Stimulated activated CD8-positive, alpha-beta memory T cell treated with anti-CD3 and anti-CD28 coated beads, Interleukin-4, amount 100 ng/mL, for 1 hour (primary cell): ENCODE measurements at places on chromosomes 13 and 19.

- no peak for DNase-seq
Observed at GRCh38 chr19:49470615-49470978, 3.4 kb upstream of the FLT3LG start.

- peak; percentile 62 for DNase-seq
Observed at GRCh38 chr13:27425918-27426630, 1.7 kb downstream of the GTF3A start.

- DNase-seq, result no peak
Observed at GRCh38 chr13:46195016-46195415, 13.0 kb upstream of the LCP1 start.

GRCh38 chr13:94950303-94950702 lies 238.0 kb upstream of the SOX21 start:
- DNase-seq, result no peak

GRCh38 chr13:110319774-110320509 lies 12.9 kb downstream of the COL4A2 start:
- no peak for DNase-seq

DNA sequence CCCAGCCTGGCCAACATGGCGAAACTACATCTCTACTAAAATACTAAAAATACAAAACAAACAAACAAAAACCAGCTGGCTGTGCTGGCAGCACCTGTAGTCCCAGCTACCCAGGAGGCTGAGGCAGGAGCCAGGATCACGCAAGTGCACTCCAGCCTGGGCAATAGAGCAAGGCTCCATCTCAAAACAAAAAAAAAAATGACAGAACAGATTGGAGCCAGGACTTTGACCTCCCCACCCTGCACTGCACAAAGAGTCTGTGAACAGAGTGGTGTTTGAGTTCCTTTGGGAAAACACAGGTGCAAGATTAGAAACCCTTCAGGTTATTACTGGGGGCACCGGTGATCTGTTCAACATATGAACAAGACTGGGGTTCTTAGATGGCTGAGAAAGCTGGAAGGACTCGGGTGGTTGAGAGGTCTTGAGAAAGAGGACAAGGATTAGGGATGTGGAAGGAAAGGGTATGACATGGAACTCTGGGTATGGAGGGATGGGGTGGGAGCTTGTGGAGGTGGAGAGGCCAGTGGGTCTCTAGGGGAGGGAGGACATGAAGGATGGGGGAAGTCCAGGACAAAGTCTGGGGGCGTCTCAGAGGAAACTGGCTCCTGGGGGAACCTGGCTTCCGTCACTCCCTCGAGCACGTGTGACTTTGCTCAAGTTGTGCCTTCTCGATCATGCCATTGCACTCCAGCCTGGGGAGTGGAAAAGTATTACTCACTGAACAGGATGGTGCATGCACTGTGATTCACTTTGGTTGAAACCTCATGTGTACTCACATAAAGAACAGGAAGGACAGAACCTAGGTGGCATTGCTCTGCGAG lies 25.9 kb downstream of the RCN3 start:
- DNase-seq, result no peak

DNA sequence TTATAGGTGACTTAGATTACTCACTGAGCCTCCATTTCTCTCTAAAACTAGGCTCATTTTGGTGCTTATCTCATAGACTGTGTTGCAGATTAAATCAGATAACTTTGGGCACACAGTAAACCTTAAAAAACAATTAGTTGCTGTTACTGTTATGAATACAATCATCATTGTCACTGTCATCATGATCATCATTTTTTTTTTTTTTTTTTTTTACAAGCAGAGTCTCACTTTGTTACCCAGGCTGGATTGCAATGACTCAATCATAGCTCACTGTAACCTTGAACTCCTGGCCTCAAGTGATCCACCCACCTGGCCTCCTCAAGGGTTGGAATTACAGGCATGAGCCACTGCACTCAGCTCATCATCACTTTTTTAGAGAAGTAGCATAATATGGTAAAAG lies 60.0 kb downstream of the VWA8 start:
- DNase-seq, result no peak

- DNase-seq, result no peak
Observed at GRCh38 chr19:46076951-46077814, 36.4 kb upstream of the IGFL4 start.

- no peak for DNase-seq
Observed at GRCh38 chr19:17543986-17544385, 11.5 kb upstream of the COLGALT1 start.
